MG63 (cell line): ENCODE measurements at places on chromosomes 1 and 21. TPM values are rescaled to one million over a fixed set of nuclear protein-coding genes. Genes with fewer than 3 reads are reported as not detected.

GRCh38 chr1:178928976-178929375 is 58.1 kb upstream of the ANGPTL1 start:
- DNase-seq = no peak

DNA sequence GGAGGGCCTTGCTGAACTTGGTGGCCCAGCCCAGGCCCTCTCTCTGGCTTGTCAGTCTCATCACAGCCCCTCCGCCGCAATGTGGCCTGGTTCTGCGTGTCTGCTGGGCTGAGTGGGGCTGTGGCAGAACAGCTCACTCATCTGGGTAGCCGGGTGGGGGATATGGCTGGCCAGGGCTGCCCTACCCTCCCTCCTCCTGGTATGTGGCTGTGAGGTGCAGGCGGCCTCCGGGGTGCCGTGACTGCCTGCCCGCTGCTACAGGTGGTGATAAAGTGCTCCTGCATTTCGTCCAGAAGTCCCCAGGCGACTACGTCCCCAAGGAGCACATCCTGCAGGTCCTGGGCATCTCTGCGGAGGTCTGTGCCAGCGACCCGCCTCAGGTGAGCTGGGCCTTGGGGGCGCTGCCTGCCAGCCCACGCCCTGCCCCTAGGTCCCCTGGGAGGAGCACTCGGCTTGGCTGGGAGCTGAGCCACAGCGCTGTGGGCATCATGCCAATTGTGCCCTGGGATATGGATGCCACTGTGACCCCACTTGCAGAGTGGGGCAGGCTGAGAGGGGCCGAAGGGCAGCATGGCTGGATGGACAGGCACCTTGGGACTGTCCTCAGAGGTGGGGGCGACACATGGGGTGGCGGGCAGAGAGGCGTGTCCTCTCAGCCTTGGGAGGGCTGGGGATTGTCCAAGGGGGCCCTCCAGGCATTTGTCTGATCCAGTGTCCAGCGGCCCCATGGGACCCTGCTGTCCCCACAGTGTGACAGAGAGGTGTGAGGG is 2.3 kb downstream of the PRXL2B start:
- no peak for DNase-seq

Gene MIXL1
- total RNA-seq = not detected in 2 replicates

Gene COL8A2
- total RNA-seq = 0.99 and 1.4 TPM in 2 replicates

DNA sequence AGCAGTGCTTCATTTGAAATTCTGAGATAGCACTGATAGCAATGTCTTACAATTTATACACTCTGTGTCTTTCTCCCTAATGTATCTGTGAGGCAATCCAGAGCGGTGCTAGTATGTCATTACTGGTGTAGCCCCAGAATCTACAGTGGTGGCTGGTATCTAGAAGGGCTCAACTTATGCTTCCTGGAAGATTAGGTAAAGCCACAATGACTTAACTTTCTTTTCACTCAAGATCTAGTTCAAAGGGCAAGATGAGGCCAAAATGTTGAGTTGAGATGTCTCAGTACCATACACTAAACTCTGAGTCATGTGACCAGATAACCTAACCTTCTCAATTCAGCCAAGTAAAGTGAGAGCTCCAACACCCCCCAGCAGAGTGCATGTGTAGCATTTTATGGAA is 77.5 kb downstream of the PAPPA2 start:
- no peak for DNase-seq

DNA sequence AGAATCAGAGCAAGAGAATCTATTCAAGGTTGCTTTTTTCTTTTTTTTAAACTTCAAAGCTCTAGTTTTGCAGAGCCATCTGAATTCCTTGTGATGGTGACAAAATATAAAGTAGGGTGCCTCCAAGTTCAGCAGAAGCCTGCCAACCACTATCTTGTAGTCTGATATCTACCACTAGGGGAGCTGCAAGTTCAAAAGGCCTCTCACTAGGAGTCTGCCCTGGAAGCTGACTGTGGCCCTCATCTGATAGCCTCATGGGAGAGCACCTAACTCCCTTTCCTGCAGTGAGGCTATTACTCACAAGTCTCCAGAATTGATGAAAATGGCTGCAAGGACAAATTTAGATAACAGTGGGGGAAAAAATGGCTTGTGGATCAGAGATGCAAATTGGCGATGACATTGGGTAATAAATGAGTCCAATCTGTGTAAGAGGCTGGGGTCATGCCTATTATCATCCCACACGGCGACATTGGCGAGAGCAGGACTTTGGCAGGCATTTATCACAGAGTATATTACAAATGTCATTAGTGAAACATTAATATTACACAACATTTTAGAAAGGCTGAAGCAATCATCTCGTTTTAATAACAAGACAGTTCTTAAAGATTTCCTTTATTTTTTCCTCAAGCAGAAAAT is 10.7 kb upstream of the ZP4 start:
- peak; percentile 31 for DNase-seq

DNA sequence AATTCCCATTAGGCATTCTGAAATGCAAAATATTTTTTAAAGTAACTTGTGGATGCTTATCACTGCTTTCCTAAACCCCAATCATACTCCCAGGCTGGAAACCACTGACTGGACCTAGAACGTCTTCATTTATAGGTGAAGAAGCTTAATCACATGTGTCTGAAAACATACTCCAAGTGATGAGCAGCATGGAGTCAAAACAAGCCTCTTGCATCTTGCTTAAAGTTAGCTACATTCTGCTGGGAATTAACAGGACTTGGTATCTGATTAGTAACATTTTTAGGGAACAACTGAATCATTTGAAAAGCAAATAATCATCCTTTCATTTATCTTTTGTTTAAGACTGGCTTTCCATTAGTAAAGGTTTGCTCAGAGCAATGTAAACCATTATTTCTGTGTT is 105.7 kb downstream of the AK5 start:
- no peak for DNase-seq

Gene SLC1A7
- total RNA-seq = not detected in 2 replicates

Gene FAM163A
- not detected in 2 replicates for total RNA-seq

Gene KIRREL1
- 25.3 and 26.3 TPM in 2 replicates for total RNA-seq

- peak; percentile 85 for DNase-seq
Observed at GRCh38 chr1:231951374-231951773, 324.8 kb downstream of the DISC1 start.

GRCh38 chr21:35922618-35923017 is 137.7 kb downstream of the SETD4 start:
- no peak for DNase-seq
